ENCODE measurements at places on chromosomes 6 and 20.

GRCh38 chr6:73041051-73041450 is 184.2 kb downstream of the KHDC1L start:
- no peak for DNase-seq

- no peak for DNase-seq
Measured at GRCh38 chr6:89682991-89683390, 44.4 kb upstream of the LYRM2 start.

DNA sequence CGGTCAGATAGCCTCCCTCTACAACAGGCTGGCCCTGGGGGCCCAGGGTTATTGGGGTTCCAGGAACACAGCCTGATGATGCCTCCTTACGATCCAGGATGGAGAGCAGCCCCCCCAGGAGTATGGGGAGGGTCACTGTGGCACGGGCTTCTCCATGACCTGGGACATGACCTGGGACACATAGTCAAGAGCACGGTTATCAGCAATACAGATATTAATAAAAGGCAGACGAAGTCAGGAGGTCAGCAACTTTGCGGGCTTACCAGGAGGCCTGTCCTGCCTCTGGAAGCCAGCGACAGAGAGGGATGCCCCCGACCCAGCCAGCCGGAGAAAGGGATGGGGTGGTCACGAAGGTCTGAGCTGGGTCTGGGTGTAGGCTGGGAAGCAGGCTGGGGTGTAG is 795 bp downstream of the MMP24OS start:
- no peak for DNase-seq

DNA sequence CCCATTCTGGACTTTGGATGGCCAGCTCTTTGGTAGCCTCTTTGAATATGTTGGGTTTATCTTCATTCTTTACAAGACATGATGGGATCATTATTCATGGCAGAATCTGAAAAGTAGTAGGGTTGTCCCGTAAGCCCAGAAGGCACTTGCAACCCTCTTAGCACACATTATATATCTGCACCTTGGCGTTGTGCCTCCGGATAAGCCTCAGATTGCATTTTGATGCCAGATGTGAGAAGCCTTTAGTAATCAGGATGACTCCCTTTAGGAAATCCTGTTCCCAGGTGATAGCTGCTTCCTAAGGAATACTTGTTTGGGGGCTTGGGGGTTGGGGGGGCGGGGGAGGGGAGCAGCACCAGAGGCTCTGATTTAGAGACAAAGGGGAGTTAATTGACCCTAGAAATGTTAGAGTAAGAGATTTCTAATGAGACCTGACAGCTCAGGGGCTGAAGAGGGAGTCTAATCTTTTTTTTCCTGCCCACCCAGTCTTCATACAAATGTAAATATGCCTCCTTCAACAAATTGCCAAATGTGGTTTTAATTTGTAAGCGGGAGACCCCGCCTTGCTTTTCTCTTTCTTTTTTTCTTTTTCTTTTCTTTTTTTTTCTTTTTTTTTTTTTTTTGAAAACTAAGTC is 55.1 kb downstream of the JAG1 start:
- DNase-seq, result no peak

GRCh38 chr20:41183391-41183790 is 46.0 kb downstream of the PLCG1 start:
- DNase-seq, result no peak

Data from tibial artery (tissue), 4 donors.